Endothelial cell of umbilical vein (primary cell): ENCODE measurements at places on chromosomes 2 and 18. TPM values are rescaled to one million over a fixed set of nuclear protein-coding genes. Genes with fewer than 3 reads are reported as not detected.

SMYD5 gene
- polyA plus RNA-seq: 16.2 and 19.9 TPM in 2 replicates

DNA sequence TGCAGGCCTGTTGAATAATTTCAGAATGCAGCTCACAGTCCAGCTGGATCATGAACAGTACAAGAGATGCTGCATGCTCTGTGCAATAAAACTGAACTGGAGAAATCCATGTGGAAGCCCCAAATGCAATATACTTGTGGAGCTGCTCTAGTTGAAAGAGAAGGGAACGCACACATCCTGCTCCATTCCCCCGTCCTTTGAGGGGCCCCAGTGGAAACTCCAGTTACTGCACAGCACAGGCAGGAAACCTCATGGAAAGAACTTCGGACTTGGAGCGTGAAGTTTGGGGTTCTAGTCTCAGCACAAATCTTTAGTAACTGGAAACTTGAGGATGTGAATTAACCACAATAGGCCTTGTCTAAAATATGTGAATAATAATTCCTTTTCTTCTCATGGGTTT is 73.2 kb downstream of the PLA2R1 start:
- DNase-seq: no peak
- no peak overlapping the region for H3K4me3 ChIP-seq
- no peaks in the 10 kb centered on the region for H3K27me3 ChIP-seq
- H3K36me3 ChIP-seq: no peaks in the 10 kb centered on the region

OSBPL6 gene
- polyA plus RNA-seq: 1.5 and 1.6 TPM in 2 replicates

GRCh38 chr2:38462121-38462661 is 85.1 kb upstream of the ATL2 start:
- DNase-seq: peak; percentile 36
- H3K4me1 ChIP-seq: no peaks in the 10 kb centered on the region
- no peaks in the 10 kb centered on the region for H3K36me3 ChIP-seq
- H3K27ac ChIP-seq: no peak overlapping the region

PRKAG3 gene
- not detected in 2 replicates for polyA plus RNA-seq

PTPRN gene
- polyA plus RNA-seq: not detected in 2 replicates

ERCC3 gene
- polyA plus RNA-seq: 35.2 and 40.7 TPM in 2 replicates
